A549 treated with Hydrocortisone at 1 μM for 4 hours (cell line): ENCODE measurements at places on chromosomes 1 and 21. TPM values are rescaled to one million over a fixed set of nuclear protein-coding genes. Genes with fewer than 3 reads are reported as not detected.

KCNC4 gene
- 3.0 to 3.9 TPM (median 3.8 TPM) in 5 replicates for total RNA-seq

DPYD gene
- 1.6 to 2.5 TPM (median 1.9 TPM) in 5 replicates for total RNA-seq

DDR2 gene
- 0.17 to 0.51 TPM (median 0.46 TPM) in 5 replicates for total RNA-seq

PLEKHM2 gene
- total RNA-seq, result 23.0 to 26.5 TPM (median 24.1 TPM) in 5 replicates

KISS1 gene
- 0.24 to 0.97 TPM (median 0.43 TPM) in 5 replicates for total RNA-seq

FCN3 gene
- total RNA-seq, result not detected in 5 replicates

IL20 gene
- total RNA-seq, result not detected in 5 replicates

OR10K2 gene
- not detected in 5 replicates for total RNA-seq

GSTM1 gene
- not detected in 5 replicates for total RNA-seq

TRABD2B gene
- 2.6 to 4.7 TPM (median 3.3 TPM) in 5 replicates for total RNA-seq

ACAP3 gene
- total RNA-seq, result 12.0 to 17.3 TPM (median 13.6 TPM) in 5 replicates

TLR5 gene
- total RNA-seq, result 0.11 to 0.18 TPM (median 0.17 TPM) in 5 replicates

ADAMTS1 gene
- total RNA-seq, result 0.02 to 0.59 TPM (median 0.08 TPM) in 5 replicates

TMEM81 gene
- total RNA-seq, result 1.7 to 3.1 TPM (median 2.1 TPM) in 5 replicates

OR6K6 gene
- not detected in 5 replicates for total RNA-seq

RHCE gene
- total RNA-seq, result 0.25 TPM in 1 of 5 replicates, not detected in the others

MAST2 gene
- total RNA-seq, result 16.7 to 19.2 TPM (median 18.3 TPM) in 5 replicates

ADGRL4 gene
- total RNA-seq, result not detected in 5 replicates

TNFRSF25 gene
- 2.5 to 4.0 TPM (median 2.8 TPM) in 5 replicates for total RNA-seq

PLEKHA6 gene
- 26.4 to 36.3 TPM (median 33.2 TPM) in 5 replicates for total RNA-seq

KCNN3 gene
- total RNA-seq, result 0.01 to 0.03 TPM (median 0.02 TPM) in 4 of 5 replicates, not detected in the other

AK2 gene
- 135 to 167 TPM (median 146 TPM) in 5 replicates for total RNA-seq

ATPAF1 gene
- total RNA-seq, result 31.2 to 34.8 TPM (median 33.9 TPM) in 5 replicates

NHLH1 gene
- total RNA-seq, result 0.35 to 0.76 TPM (median 0.42 TPM) in 5 replicates

PCP4L1 gene
- 0.09 to 0.17 TPM (median 0.12 TPM) in 4 of 5 replicates, not detected in the other for total RNA-seq

EPHA2 gene
- 119 to 130 TPM (median 123 TPM) in 5 replicates for total RNA-seq

PLEKHG5 gene
- total RNA-seq, result 2.5 to 4.3 TPM (median 3.5 TPM) in 5 replicates

CHI3L2 gene
- total RNA-seq, result 0.25 to 1.1 TPM (median 0.44 TPM) in 5 replicates

RHBDL2 gene
- 1.7 to 2.3 TPM (median 2.1 TPM) in 5 replicates for total RNA-seq

ADAMTS4 gene
- total RNA-seq, result 0.02 to 0.18 TPM in 2 of 5 replicates, not detected in the others

NTRK1 gene
- total RNA-seq, result 0.09 to 0.25 TPM (median 0.18 TPM) in 5 replicates
